Stimulated activated CD8-positive, alpha-beta memory T cell treated with anti-CD3 and anti-CD28 coated beads, Interleukin-2, amount 100 ng/mL, for 1 hour (primary cell): ENCODE measurements at places on chromosomes 7 and 10.

- DNase-seq = no peak
Measured at GRCh38 chr7:106071356-106071998, 40.6 kb downstream of the SYPL1 start.

GRCh38 chr7:32251659-32252058 lies 181.5 kb upstream of the PDE1C start:
- no peak for DNase-seq

DNA sequence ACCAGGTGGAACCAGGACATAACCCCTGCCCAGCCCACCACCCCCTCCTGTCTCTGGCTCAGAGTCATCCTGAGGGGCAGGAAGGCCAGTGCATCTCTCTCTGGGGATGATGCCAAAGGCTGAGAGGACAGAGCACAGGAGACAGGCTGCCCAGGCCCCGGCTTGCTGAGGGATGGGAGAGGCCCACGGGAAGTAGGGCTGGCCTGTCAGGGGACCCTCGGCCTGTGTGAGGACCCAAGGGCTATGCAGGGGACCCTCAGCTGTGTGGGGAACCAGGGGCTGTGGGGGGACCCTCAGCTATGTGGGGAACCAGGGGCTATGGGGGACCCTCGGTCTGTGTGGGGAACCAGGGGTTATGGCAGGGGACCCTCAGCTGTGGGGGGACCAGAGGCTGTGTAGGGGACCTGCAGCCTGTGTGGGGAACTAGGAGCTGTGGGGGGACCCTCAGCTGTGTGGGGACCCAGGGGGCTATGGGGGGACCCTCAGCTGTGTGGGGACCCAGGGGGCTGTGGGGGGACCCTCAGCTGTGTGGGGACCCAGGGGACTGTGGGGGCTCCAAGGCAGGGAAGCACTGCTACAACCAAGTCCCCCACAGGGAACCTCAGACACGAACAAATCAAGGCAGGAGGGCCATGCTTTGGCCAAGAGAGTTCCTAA lies 27.7 kb downstream of the EBF3 start:
- DNase-seq = no peak

GRCh38 chr7:43517464-43517863 lies 65.4 kb upstream of the STK17A start:
- no peak for DNase-seq

GRCh38 chr7:31633894-31634494 lies 53.0 kb upstream of the PPP1R17 start:
- no peak for DNase-seq

GRCh38 chr10:126423732-126424491 lies 35.6 kb upstream of the ADAM12 start:
- DNase-seq = no peak
